ENCODE measurements at places on chromosomes 1 and 21. TPM values are rescaled to one million over a fixed set of nuclear protein-coding genes. Genes with fewer than 3 reads are reported as not detected.

DNA sequence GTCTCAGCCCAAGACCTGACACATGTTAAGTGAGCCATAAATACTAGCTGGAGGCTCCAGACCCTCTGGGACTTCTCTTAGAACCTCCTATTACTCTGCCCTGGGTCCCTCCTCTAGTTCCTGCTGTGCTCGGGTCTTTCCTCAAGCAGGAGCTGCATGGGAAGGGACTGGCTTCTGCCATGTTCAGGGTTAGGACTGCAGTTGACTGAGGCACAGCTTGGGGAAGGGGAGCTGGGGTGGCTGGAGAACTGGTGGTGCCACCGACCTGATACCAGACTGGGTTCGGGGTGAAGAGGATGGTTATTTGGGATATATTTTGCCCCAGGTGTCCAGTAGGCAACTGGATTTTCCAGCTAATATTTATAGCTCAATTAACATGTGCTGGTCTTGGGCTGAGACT is 15.7 kb downstream of the HYI start:
- no peak for DNase-seq

GRCh38 chr21:15098908-15099307 is 34.1 kb upstream of the NRIP1 start:
- DNase-seq: no peak

DNA sequence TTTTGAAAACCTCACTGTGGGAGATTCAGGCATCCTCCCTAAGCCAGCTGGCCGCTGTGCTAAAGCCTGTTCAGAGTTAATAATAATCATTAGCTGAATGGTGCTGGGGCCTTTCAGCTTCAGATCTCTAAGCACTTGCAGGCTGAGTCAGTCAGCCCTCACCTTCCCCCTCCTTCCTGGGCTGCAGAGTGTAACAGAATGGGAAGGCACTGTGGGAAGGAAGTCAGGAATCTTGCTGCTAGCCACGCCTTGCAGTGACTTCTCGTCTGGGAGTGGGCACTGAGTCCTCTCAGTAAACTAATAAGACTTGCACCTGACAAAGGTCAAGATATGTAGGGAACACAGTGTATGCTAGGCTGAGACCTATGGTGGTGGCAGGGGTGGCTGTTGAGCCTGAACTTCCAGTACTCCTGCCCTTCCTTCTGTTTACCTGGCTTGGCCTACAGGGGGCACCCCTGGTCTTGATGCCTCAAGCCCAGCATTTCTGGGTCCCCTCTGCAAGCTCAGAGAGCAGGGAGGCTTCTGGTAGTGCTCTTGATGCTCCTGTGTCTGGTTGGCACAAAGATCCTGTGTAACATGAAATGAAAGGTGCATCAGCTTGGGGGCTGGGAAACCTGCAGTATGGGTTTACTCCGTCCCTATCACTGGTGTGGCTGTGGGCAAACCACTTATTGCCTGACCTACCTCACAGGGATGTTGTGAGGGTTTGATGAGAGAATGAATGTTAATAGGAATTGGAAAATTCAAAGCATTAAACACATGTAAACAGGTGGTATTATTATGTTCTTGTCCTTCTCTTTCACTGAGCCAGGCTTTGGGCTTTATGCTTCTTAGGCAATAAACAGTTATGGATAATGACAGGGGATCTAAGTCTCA is 6.0 kb downstream of the CYB561D1 start:
- no peak for DNase-seq

DNA sequence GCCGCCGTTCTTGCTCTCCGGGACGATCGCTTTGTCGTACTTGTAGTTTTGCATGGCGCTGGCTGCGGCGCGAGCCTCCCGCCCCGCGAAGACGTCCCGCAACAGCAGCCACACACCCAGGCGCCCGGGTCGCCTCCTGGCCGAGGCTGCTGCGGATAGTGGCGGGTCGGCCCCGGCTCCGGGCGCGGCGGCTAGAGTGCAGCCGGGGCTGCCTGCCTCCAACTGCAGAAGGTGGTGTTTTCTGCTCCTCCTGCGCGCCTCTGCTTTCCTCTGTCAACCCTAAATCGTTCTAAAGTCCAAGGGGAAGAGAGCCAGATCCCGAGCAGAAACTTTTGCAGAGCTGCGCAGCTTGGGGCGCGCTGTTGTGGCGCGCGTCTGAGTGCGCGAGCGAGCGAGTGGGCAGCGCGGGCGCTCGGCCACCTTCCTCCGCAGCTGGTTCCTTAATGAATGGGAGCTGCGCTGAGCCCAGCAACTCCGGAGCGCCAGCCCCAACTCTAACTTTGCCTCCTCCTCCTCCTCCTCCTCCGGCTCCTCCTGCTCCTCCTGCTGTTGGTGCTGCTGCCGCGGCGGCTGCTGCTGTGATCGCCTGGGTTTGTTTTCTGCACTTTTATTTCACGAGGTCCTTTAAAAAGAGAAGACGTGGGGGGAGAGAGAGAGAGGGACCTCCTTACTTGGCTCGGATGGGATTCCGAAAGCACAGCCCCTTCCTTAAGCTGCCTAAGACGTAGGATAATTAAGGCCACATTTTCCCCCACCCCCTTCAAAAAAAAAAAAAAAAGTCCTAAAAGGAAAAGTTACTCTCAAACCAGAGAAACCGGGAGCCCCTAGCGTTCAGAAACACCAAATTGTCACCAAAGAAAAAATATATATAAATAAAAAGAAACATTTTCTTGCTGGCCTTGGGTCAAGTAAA is at the start of gene PLPP3:
PLPP3 (minus strand) TSS at position 601 of the 913 bp plus-strand sequence; CDS start at position 54, 547 bp downstream.
- peak; percentile 78 for DNase-seq

DNA sequence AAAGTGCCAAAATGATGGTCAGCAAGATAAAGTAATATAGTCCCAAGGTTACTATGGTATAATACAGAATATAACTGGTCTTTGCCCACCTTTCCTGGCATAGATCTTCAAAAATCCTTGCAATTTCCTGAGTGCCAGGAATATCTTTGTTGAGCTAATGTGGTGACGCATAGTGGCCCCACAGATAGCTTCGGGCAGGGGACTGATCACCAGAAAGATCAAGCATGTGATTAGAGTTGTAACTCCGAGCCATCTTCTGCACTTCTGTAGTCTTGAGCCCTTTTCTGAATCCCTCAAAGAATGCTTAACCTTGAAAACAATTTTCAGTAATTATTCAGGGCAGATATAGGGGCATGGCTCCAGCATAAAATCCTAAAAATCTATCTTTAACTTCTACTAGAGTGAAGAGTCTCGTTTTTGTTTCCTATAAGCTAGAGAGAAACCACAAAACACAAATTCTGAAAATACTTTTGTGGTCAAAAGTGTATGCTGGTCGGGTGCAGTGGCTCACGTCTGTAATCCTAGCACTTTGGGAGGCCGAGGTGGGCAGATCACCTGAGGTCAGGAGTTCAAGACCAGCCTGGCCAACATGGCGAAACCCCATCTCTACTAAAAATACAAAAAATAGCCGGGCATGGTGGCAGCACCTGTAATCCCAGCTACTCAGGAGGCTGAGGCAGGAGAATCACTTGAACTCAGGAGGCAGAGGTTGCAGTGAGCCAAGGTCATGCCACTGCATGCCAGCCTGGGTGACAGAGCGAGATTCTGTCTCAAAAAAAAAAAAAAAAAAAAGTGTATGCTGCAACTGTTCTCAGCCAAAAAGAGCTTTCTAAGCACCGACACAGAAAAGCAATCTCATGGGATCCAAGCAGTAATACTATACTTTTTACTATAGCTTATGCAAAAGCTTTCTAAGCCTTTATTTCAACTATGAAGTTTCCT is 62.8 kb downstream of the NVL start:
- no peak for DNase-seq

- DNase-seq: no peak
Observed at GRCh38 chr1:72280711-72281110, 1.6 kb downstream of the NEGR1 start.

DNA sequence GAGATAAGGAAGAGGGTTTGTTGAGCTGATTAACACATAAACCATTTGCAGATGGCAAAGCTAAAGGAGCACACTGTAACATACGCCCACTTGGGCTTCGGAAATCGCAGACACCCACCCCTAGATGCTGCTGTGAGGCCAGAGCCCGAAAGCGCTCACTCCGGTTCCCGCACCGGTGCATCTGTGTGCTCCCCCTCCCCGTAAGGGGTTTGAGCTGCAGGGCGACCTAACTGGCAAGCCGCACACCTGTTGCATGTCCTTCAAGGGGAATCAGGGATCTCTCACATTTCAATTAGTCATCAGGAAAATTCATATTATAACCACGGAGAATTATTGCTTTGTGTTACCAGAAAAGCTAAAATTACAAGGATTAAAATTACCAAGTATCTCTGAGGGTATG is 1.4 kb upstream of the CFH start:
- DNase-seq: no peak

- DNase-seq: no peak
Observed at GRCh38 chr1:49333906-49334305, 557.2 kb upstream of the BEND5 start.

- no peak for DNase-seq
Observed at GRCh38 chr1:171911506-171911905, 70.2 kb downstream of the DNM3 start.

- peak; percentile 45 for DNase-seq
Observed at GRCh38 chr1:182337736-182338571, 53.6 kb downstream of the GLUL start.

DNA sequence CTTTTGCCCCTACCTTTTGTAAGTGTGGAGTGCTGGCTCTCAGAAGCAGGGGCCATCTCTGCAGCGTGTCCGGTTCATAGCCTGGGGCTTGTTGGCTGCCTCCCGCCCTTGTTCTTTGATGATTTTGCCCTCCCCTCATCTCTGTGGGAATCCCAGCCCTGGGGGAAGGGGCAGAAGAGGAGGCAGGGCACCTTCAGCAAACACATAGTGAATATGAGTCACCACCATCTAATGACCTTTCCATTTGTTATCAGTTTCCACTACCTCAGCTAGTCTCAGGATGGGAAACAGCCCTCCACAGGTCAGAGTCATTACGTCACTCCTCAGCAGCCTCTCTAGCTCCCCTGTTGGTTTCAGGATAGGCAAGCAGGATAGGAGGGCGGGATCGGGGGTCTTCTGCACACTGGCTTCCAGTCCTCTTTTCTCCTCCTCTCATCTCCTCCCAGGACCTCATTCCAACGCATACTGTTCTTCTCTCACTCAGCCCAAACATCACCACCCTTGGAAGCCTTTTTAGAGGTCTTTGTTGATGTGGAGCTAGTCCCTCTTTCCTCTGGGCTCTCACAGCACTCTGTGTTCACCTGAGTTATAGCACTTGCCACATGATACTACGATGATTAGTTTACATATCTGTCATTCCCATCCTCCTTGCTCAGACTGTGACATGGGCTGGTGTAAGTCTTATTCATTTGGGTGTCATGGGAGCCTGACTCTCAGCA is 15.8 kb downstream of the GADD45A start:
- DNase-seq: no peak

DNA sequence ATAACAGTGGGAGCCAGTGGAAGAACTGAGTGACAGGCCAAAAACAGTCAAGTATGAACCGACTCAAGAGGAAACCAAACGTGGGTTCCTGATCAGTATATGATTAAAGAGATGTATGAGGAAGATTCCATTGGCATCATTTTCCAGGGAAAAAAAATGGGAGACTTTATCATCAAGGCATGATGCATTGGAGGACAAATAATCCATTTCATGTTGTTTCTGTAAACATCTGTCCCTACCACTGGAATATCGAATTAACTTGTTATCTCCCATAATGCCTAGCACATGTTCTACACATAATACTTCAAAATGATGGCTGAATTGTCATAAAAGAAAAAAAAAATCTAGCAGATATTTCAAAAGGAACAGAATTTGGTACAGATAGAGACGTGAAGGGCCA is 13.3 kb downstream of the FOXJ3 start:
- no peak for DNase-seq

- DNase-seq: no peak
Observed at GRCh38 chr21:46054451-46054881, 43.4 kb upstream of the COL6A2 start.

DNA sequence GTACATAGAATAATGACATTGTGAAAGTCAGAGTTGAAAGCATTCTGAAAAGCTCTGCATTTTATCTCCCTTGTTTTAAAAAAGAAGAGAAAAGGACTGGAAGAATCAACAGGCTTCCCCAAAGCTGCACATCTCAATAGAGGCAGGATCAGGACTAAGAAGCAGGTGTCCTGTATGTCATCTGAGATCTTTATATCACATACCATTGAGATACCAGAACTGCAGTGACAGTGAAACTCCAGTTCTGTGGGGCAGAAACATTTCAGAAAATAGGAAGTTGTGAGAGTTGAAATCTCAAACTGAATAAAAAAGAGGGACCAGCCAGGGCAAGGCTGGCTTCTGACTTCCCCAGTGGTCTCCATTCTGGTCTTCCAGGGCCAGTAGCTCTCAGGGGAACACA is 33.0 kb upstream of the SH2D1B start:
- no peak for DNase-seq

DNA sequence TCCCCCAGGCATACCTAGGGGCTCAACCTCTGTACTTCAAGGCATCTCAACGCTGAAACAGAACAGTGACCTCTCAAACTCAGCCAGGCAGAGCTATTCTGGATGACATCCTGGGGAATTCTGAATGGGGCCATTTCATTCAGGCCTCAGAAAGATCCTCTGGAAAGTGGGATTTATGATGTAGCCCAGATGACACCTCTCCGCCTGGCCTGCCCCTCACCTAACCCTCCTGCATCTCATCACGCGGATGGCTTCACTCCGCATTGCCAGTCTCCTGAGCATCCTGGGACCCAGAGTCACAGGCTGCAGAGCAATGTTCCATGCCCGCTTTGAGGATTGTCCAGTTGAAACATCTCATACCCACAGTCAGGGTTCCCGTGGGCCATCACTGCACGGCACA is 1.2 kb downstream of the SPATA46 start:
- no peak for DNase-seq

LINGO4 gene
- not detected for total RNA-seq

CENPF gene
- 4.4 TPM for total RNA-seq

STYXL2 gene
- not detected for total RNA-seq

CORT gene
- total RNA-seq: not detected

CELA2B gene
- total RNA-seq: not detected

PRR9 gene
- total RNA-seq: not detected

FMOD gene
- 82.8 TPM for total RNA-seq

WDR64 gene
- total RNA-seq: not detected

ATP1B1 gene
- 6.3 TPM for total RNA-seq

AGO1 gene
- total RNA-seq: 22.2 TPM

PLA2G2F gene
- total RNA-seq: not detected

Data from tibial nerve (tissue), 4 donors.